Purkinje cell (primary cell): ENCODE measurements at places on chromosomes 16 and 17. TPM values are rescaled to one million over a fixed set of nuclear protein-coding genes. Genes with fewer than 3 reads are reported as not detected.

The WNT3 gene
- polyA plus RNA-seq, result 9.9 and 11.2 TPM in 2 replicates

The NPW gene
- polyA plus RNA-seq, result not detected in 2 replicates

The UTS2R gene
- polyA plus RNA-seq, result not detected in 2 replicates

The NTN1 gene
- polyA plus RNA-seq, result 0.04 TPM in 1 of 2 replicates, not detected in the other

The METTL2A gene
- polyA plus RNA-seq, result 16.1 and 18.0 TPM in 2 replicates

The IRX5 gene
- 1.2 TPM in 2 replicates for polyA plus RNA-seq

The CCDC137 gene
- polyA plus RNA-seq, result 2.8 and 4.6 TPM in 2 replicates

The PRAC2 gene
- polyA plus RNA-seq, result not detected in 2 replicates

The CCL14 gene
- polyA plus RNA-seq, result not detected in 2 replicates

The TMEM235 gene
- polyA plus RNA-seq, result not detected in 2 replicates

The MARCHF10 gene
- 0.13 TPM in 1 of 2 replicates, not detected in the other for polyA plus RNA-seq

The SLFN12 gene
- polyA plus RNA-seq, result 0.36 TPM in 1 of 2 replicates, not detected in the other
